DMS79 (cell line): ENCODE measurements at places on chromosomes 2 and 18.
A peak's percentile ranks its signal among the peaks of the same experiment; 100 is the strongest.

DNA sequence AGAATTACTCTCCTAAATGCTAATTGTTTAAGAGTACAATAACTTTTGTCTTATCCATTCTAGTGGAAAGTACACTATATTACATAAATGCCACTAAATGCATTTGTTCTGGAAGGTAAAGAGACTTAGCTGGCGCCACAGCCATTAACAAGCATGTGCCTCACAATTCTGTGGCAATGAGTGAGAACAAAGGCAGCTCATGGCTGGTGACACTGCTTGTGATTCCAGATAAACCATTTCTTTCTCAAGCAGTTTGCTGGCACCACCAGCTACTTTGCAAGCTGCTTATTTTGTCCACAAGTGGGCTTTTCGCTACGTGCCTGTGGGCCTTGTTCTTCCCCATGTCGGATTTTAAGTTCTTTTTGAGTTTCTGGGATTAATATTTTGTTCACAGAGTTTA, 147.6 kb upstream of the SMAD7 start:
- DNase-seq: no peak

DNA sequence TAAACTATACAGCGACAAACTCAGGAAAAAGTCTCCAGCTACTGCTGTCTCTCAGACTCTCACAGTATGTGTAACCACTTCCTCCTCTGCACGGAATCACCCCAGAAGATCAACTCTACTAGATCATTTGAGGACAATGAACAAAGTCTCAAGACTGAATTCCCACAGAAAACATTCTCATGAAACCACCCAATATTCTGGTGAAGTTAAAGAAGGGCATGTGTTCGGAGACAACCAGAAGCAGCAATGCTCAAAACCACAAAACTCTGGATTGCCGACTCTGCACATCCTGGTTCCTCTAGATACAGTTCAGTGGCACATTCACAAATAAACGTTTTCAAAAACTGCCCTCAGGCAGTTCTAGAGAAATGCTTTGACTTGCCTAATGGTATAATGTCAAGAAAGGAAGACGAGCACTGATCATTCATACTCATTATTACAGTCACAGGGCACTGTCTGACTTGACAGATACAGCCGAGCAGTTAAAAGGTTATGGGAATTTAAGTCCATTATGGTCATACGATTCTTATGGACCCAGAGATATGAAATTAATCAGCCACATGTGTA, 91.9 kb upstream of the STK17B start:
- no peak for DNase-seq

DNA sequence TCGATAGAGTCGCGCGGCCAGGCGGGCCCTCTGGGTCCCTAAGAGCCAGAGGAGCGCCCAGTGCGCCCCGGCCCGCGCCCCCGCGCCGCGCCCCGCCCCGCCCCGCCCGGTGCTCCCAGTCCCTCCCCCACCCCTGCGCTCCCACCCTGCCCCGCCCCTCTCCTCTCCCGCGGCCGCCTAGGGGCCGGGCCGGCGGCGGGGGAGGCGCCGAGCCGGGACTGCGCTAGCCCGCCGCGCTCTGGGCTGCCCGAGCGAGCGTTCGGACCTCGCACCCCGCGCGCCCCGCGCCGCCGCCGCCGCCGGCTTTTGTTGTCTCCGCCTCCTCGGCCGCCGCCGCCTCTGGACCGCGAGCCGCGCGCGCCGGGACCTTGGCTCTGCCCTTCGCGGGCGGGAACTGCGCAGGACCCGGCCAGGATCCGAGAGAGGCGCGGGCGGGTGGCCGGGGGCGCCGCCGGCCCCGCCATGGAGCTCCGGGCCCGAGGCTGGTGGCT, at the start of gene GPC1:
TSS of gene GPC1 (plus strand) at position 207 of the 491 bp plus-strand sequence. CDS start at position 463, 256 bp downstream.
- no peak for DNase-seq

GRCh38 chr2:118103951-118104940, 16.0 kb downstream of the INSIG2 start:
- DNase-seq: no peak

- DNase-seq: no peak
Measured at GRCh38 chr18:78596794-78597345, 382.7 kb upstream of the SALL3 start.

DNA sequence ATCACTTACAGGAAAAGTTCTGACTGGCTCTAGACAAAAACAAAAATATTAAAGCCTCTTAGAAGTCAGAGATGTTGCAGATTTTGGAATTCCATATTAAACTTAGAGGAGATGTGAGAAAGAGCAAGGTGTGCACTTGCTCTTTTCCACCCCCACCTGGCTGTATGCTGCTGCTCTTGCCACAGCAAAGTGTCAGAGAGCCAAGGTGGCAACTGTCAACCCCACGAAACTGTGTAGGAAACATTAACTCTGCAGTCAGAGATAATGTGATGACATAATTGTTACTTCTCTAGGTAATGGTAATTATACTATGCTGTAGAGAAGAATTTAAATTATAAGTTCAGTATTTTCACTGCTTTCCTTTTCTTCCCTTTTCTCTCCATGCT, 25.4 kb downstream of the CD8A start:
- DNase-seq: no peak

- DNase-seq: no peak
Measured at GRCh38 chr2:233124421-233125080, 64.4 kb downstream of the INPP5D start.

GRCh38 chr2:9300829-9301453, 94.3 kb downstream of the ASAP2 start:
- DNase-seq: no peak

DNA sequence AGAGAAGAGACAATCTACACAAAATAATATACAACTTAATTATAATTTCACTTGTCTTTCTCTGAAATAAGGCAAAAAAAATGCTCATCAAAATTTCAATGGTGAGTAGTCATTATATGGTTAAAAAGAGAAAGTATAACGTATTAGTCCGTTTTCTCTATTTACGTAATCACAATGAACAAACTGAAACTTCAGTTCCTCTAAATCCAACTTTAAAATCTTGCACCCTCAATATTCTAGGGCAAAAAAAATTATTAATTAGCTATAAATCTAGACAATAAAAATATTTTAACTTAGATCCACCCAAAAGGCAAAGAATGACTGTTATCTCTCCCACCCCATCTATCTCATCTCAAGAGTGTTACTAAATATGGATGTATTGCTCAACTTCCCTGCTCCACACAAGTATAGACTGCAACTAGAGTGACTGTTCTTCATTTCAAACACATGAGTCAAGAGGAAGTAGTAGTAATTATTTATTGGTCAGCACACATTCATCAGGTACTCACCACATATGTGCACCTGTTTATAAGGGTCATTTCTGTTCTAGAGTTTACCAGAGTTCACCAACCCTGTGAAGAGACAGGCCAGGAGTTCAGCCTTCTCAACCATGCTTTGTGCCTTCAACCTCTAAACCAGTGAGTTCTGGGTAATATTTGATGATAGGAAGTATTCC, 36.4 kb downstream of the STK39 start:
- no peak for DNase-seq

GRCh38 chr2:159211447-159212396, 74.8 kb downstream of the WDSUB1 start:
- no peak for DNase-seq

GRCh38 chr2:15367715-15368114, 193.4 kb downstream of the NBAS start:
- no peak for DNase-seq

DNA sequence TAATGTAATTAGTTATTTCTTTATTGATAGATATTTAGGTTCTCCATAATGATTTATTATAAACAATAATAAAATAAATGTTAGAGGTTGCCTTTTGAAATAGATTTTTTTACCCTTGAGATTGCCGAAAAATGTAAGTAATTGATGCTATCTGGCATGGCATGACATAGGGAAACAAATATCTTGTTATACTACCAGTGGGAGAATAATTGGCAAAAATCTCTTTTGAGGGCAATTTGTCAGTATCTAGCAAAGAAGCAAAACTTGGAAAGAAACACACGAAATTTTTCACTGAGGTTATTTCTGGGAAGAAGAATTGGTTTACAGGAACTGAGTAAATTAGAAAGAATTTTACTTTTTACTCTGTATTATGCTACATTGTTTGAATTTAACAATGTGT, 547.2 kb upstream of the SETBP1 start:
- no peak for DNase-seq

GRCh38 chr2:76599732-76600368, 889.1 kb upstream of the GCFC2 start:
- DNase-seq: no peak

DNA sequence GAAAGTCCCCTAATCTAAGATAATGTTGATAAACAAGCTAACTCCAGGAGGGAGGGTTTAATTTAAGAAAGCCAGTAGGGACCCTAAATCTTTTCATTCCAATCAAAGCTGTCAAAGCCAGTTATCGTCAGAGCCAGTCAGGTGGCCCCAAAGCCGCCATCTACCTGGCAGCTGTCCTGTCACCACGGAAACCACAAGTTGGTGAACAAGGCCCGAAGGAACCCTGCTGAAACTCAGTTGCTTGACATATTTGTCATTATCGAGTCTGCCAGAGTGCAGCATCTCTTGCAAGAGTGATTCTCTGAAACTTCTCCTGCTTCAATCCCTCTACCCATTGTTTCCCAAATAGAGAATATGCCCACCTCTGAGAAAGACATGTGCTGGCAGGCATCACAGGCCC, 30.8 kb upstream of the POLE4 start:
- DNase-seq: peak; percentile 5

DNA sequence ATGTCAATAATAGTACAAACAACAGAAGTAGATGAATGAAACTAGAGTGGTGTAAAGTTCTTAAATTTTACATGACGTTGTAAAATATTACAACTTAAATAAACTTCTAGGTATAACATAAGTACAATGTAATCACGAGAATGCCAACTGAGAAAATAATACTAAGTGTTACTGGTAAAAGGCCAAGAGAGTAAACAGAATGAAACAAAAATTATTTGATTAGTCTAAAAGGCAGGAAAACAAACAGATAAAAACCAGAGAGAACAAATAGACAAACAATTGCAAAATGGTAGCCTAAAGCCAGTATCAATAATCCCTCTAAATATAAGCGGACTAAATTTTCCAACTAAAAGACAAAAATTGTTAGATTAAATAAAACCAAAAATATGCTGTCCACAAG, 71.9 kb downstream of the SMAD2 start:
- DNase-seq: no peak

GRCh38 chr18:34710934-34711333, 836 bp downstream of the DTNA start:
- DNase-seq: no peak

- DNase-seq: no peak
Measured at GRCh38 chr2:170155022-170155722, 22.8 kb upstream of the MYO3B start.

- no peak for DNase-seq
Measured at GRCh38 chr2:173935305-173935704, 29.9 kb downstream of the SP3 start.

- no peak for DNase-seq
Measured at GRCh38 chr2:69007169-69007568, 5.8 kb upstream of the ANTXR1 start.

GRCh38 chr2:8761529-8762164, 75.8 kb downstream of the KIDINS220 start:
- no peak for DNase-seq

GRCh38 chr2:159613651-159614285, 2.6 kb downstream of the BAZ2B start:
- DNase-seq: no peak

DNA sequence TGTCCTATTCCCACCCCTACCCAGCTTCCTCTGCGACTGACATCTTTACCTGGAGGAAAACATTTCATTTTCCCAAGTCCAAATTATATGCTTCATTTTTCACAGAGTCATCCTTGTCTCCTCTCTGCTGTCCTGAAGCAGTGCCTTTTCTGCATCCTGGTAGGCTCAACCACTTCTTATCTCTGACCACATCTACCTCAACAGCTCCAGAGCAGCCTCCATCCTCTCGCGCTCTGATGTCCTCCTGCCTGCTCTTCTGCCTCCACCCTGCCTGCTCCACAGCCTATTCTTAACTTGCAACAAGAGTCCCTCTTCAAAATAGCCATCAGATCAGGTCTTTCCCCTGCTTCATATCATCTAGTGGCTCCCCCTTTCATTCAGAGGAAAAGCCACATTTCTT, 457.1 kb downstream of the PARD3B start:
- DNase-seq: no peak

DNA sequence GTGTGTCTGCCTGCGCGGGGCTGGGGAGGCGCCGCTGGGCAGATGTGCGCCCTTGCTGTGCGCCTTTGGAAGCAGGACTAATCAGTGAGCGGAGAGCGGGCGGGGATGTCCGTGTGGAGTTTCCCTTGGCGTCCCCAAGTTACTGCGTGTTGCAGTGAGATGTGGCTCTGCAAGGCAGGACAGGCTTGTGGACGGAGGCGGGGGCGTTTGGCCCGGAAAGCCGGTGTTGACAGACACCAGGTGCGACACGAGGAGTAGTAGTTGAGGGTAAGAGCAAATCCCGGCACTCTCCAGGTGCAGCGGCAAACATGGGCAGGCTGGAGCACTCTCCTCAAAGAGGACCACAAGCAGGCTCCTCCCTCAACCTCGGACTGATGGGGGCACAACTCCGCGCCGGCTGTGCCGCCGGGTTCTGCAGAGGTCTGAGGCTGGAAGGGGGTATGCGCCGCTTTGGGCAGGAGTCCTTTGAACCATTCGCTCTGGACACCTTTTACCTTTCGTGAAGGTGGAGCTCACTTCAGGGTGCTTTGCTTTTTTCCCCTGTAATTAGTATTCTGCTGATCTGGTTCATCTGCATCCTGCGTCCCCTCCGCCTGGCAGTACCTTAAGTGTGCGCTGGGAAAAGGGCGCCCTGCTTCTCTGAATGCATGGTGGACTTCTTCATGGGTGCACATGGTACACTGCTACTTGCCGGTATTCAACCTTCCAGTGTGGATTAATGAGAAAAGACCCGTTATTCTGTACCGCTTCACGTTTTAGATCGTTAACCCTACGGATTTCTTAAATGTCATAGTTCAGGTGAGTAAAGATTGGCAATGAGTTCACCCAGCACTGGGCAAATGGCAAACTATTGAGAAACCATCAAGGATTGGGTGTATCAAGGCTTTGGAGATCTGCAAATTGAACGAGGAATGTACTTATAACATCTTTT, 608 bp downstream of the CDH7 start:
- DNase-seq: no peak

DNA sequence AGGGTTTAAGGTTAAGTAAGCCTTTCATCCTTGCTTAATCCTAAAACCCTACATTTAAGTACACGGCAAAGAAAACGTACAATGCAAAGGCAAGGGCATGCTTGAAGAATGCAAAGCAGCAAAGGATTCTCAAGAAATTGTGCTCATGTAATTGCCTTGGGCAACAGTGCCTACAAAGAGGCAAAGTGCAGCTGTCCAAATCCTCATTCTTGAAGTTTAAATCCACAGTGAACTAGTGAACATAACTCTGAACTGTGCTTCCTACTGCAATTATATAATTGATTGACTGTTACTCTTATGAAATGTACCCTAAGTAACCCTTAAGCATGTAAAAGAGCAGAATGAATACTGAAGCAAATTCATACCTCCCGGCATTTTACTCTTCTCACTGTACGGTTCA, 85.4 kb downstream of the MAP3K20 start:
- DNase-seq: no peak

- DNase-seq: no peak
Measured at GRCh38 chr2:217873371-217873770, 129.4 kb downstream of the TNS1 start.

- no peak for DNase-seq
Measured at GRCh38 chr2:2748399-2749205, 417.5 kb upstream of the MYT1L start.
